ENCODE measurements at places on chromosomes 7 and 10.

- DNase-seq: no peak
These were observed 356.9 kb downstream of the PCDH15 start for GRCh38 chr10:54444170-54444569.

- no peak for DNase-seq
These were observed 10.8 kb upstream of the PPP1R3C start for GRCh38 chr10:91643700-91644099.

GRCh38 chr7:6181136-6181535 lies 91.3 kb downstream of the CYTH3 start:
- no peak for DNase-seq

DNA sequence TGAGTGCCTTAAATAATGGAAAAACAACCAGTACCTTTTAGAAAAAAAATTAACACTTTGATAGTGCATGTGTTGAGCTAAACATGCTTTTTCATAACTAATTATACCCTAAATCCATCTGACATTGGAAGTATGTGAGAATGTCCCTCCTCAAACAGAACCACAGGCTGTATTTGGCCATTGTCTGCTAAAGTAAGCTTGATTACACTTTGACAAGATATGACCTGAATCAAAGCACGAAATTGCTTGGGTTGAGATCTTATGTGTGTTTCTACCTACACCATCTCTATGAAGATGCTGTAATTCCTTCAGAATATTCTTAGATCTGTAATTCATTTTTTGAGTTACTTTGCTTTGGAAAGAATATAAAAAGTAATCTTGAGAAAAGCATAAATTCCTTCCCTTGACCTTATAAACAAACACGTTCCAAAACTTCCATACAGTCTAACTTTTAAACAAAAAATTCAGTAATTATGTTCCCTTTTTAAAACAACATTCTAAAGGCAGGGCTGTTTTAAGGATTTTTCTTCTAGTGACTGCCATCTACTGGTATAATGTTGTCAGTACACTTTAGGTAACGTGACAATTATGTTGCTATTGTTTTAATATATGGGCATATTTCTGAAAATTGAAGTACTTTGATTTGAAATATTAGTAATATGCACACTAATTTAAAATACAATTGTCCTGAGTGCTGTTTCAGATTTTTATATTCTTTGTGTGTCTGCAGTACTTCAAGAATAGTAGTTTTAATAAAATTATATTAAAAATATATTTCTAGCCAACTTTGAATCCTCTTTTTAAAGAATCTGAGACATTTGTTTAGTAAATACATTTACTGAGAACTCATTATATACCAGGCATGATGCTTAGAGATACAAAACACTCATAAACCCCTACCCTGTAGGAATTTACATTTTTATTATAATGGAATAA lies 20.9 kb downstream of the CD36 start:
- no peak for DNase-seq

DNA sequence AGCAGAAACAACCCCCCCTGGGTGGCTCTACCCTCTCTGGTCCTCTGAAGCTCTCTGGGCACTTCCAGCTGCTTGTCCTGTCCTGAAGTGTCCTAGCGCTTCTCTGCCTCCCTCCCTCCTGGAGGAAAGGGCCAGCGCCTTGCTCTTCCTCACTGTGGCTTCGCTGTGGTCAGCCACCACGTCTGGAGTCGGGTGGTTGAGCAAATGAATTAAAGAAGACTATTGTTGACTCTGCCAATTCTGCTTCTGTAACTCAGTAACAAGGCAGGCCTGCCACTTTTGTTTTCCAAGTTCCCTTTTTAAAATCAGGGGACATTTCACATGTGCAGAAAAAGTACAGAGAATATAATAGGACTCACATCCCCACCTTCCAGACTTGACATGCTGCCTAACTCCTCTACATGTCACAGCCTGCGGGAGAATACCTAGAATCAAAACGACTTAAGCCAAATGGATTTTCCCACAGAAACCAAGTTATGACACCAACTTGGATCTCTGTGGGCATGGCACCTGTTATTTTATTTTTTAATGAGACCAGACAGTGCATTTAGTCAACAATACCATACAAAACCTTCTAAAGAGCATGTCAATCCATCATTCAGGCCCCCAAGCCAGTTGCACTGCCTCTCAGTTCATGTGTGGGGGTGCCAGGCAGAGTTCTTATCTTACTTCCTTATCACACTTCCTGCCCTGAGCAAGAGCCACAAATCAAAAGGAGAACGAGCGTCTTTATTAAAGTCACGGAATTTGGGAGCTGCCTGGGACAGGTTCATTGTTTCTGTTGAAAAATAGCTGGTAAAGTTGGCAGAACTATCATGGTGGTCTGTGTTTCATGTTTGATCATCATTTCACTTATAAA lies 6.8 kb downstream of the FFAR4 start:
- no peak for DNase-seq

Data from activated CD4-positive, CD25-positive, alpha-beta regulatory T cell (primary cell).